Regular cardiac myocyte (primary cell): ENCODE measurements at places on chromosomes 12 and 14. TPM values are rescaled to one million over a fixed set of nuclear protein-coding genes. Genes with fewer than 3 reads are reported as not detected.

CCDC38 gene
- under 0.01 TPM in 2 replicates for total RNA-seq

ATXN2 gene
- total RNA-seq: 20.7 and 21.4 TPM in 2 replicates

TCL1A gene
- total RNA-seq: not detected in 2 replicates

NABP2 gene
- total RNA-seq: 20.9 and 28.8 TPM in 2 replicates

SIVA1 gene
- 89.4 and 154 TPM in 2 replicates for total RNA-seq

TEDC1 gene
- total RNA-seq: 3.9 and 15.1 TPM in 2 replicates

AMN gene
- total RNA-seq: under 0.01 and 0.56 TPM in 2 replicates

IL31 gene
- not detected in 2 replicates for total RNA-seq

STXBP6 gene
- 7.7 and 16.1 TPM in 2 replicates for total RNA-seq

GCN1 gene
- 102 and 140 TPM in 2 replicates for total RNA-seq

SLC16A7 gene
- 26.1 and 36.4 TPM in 2 replicates for total RNA-seq

BHLHE41 gene
- 2.1 and 6.5 TPM in 2 replicates for total RNA-seq

PRICKLE1 gene
- 3.1 and 4.6 TPM in 2 replicates for total RNA-seq

AQP2 gene
- total RNA-seq: not detected in 2 replicates

GPD1 gene
- total RNA-seq: under 0.01 and 0.56 TPM in 2 replicates

OR6C70 gene
- total RNA-seq: not detected in 2 replicates

CNTN1 gene
- total RNA-seq: 1.7 and 2.0 TPM in 2 replicates
